Activated CD8-positive, alpha-beta memory T cell treated with anti-CD3 and anti-CD28 coated beads for 4 hours (primary cell): ENCODE measurements at places on chromosomes 2 and 18.

DNA sequence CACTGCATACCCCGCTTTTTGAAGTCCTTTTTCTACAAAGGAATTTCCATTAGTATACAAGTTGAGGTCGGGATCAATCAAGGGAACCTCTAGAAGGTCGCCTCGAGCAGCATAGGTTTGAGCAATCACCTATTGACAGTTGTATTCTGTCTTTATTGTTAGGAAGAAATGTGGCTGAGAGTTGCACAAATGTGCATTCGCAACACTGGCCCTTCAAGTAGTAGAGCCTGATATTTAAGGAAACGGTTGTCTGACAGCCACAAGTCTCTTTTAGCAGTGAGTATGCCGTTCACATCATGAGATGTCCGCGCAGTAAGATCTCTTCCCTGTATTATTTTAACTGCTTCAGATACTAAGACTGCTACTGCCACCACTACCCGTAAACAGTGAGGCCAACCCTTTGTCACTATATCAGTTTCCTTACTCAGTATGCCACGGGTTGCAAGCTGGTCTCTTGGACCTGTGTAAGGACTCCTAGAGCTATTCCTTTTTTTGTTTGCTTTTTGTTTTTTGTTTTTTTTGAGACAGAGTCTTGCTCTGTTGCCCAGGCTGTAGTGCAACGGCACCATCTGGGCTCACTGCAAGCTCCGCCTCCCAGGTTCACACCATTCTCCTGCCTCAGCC lies 10.0 kb upstream of the STARD7 start:
- no peak for DNase-seq

- no peak for DNase-seq
Observed at GRCh38 chr2:160612266-160612856, 118.8 kb upstream of the RBMS1 start.

GRCh38 chr2:96969321-96969720 lies 17.1 kb downstream of the FAM178B start:
- no peak for DNase-seq

DNA sequence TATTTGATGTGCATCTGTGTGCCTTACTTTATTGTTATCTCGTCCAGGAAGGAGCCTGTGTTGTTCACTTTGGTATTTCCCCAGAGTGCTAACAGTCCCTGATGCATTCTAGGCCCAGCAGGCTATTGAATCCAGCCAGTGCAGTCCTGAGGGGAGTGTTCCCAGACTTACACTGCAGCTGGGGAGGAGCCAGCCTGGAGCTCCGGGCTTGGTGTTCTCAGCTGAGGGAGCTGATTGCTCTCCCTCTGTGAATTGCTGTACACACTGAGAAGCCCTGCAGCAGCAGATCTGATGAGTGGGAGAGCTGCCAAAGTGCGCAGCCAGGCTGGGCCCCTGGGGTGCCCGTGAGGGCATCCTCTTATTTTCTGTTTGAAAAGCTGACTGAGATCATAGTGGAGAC lies 159.2 kb downstream of the GALNT3 start:
- DNase-seq, result no peak
